ENCODE measurements at places on chromosomes 3 and 15.

- DNase-seq = no peak
These were observed 180.6 kb downstream of the ROBO1 start for GRCh38 chr3:79587150-79587549.

DNA sequence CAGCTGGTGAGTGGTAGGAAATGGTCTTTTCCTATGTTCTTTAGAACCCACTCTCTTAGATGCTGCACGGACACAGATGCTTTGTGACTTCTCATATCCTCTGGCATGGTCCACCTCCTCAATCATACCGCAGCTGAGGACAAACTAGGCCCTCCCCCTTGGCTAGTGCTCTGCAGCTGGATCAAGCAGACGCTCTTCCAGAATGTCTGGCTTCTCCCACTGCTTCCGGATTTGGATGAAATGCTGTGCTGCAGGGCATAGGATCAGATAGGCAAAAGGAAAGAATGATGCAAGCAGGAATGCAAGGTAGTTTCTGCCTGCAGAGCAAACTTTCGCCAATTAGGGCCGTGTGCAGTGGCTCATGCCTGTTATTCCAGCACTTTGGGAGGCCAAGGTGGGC lies 75.7 kb upstream of the SLC4A7 start:
- no peak for DNase-seq

DNA sequence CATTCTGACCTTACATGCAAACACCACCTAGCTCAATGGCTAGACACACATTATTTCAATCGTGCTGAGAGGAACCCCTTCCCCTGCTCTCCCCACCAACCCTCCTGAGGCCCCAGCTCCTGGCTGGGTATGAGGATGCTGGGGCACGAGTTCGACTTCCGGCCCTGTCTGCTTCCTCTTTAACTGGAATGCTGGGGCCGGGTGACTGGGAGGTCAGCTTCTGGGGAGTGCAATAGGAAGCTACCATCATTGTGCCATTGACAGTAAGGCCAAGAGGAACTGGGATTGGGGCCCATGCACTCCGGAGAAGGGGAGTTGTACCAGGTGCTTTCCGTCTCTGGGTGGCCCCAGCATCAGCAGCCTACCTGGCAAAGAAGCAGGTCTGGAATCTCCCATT lies 15.6 kb upstream of the TLE3 start:
- peak; percentile 15 for DNase-seq

- no peak for DNase-seq
These were observed 175.4 kb upstream of the CADPS start for GRCh38 chr3:63050548-63051177.

DNA sequence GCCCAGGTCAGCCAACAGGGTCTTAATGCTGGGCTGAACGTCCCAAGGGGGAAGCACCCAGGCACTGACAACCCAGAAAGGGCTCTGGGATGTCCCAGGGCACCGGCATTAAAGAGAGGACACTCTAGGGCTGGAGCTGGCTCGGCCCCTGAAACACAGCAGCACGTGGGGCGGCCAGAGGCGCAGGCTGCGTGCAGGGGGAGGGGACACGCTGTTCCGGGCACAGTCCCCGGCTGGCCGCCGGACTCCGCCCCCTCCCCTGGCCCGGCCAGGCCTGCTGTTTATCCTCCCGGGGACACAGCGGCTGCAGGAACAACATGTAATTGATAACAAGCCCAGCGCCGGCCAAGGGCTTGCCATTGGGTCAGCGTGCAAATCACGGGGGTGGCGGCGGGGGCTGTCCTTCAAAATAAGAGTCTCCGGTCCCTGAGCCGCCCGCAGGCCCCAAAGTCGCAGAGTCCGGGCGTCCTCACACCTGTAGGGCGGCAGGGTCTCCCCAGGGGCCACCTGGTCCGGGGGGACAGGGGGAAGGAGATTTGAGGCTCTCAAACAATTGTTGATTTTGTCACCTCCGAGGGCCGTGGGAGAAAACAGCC lies 1.3 kb downstream of the KLF15 start:
- DNase-seq = peak; percentile 99

GRCh38 chr15:91940496-91941381 lies 87.2 kb downstream of the SLCO3A1 start:
- DNase-seq = no peak

GRCh38 chr3:128415773-128416577 lies 50.7 kb downstream of the DNAJB8 start:
- no peak for DNase-seq

DNA sequence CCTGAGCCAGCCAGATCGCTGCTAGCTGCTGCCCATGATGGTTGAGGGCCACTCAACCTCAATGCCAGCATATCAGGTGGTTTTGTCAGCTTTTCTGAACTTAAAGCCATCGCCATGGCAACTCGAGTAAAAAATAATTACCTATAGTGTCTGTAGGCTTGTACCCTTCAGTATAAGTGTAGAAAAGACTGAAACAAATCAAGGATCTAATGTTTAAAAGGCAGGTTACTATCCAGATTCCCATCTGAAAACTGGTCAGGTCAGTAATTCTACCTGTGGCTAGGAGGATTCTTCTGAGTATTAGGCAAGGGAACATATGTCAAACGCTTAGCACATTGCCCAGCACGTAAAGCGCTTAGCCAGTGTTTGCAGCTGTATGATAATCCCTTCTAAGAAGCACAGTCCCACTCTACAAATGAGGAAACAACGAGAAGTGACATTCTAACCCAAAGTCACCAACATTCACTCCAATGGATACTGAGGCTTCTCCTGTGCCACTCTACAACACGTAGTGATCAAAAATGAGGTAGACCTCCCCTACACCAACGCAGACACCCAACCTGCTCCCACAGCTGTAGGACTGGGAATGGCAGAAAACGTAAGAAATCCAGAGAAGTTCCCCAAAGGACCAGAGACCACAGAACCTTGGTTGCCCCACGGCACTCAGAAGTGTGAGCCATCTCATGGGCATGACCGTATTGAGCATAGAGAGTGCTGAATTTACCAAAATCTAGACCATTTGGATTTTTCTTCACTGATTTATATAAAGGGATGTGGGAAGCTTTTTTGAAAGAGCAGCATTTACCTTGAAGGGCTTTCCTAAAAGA lies 55.3 kb downstream of the SLTM start:
- DNase-seq = no peak

DNA sequence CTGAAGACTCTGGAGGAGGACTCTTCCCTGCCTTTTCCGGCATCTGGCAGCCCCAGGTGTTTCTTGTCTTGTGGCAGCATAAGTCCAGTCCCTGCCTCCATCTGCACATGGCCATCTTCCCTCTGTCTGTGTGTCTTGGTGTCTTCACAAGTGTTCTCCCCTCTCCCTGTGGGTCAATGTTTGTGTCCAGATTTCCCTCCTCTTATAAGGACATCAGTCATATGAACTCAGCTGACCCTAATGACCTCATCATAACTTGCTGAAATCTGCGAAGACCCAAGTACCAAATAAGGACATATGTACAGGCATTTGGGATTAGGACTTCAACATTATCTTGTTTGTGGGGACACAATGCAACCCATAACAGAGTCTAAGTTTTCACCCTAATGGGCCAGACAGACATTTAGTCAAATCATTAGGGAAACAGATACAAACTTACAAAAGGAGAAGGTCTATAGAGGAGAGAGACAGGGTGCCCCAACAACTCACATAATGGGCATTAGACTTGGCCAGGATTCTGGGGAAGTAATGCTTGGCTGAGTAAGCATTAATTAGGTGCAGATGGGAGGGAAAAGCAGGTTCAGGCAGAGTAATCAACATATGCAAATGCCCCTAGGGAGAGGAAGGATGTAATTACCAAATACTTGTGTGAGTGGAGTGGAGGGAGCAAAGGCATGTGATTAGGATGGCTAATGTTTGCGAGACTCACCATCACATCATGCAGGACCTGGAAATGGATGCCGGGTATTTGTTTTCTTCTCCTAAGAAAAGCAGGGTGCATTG lies 372.8 kb upstream of the TBL1XR1 start:
- DNase-seq = no peak

- no peak for DNase-seq
These were observed 290.0 kb downstream of the TLE3 start for GRCh38 chr15:69807721-69808120.

- DNase-seq = no peak
These were observed 54.4 kb downstream of the LARS2 start for GRCh38 chr3:45442679-45443253.

All from thyroid gland (tissue), 4 donors.